Fibroblast of villous mesenchyme (primary cell): ENCODE measurements at places on chromosomes 3 and 15. TPM values are rescaled to one million over a fixed set of nuclear protein-coding genes. Genes with fewer than 3 reads are reported as not detected.
A peak's percentile ranks its signal among the peaks of the same experiment; 100 is the strongest.

Gene UROC1
- total RNA-seq: under 0.01 TPM in 1 of 2 replicates, not detected in the other

DNA sequence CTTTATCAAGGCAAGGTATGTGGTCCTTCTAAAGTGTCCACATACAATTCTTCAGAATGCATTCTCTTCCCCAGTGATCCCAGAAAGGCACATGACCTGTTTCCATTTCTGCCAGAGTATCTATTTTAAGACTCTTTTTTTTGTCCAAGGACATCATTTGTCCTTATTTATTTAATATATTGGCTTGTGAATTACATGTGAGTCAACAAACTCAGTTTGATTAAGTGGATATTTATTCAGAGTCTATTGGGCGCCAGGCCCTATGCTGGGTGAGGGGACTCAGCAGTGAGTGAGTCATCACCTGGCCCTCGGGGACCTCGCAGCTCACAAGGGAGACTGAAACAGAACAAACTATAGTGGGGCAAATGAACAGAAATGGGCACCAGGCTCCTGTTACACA is 136.8 kb downstream of the SNRK start:
- no peak for DNase-seq

DNA sequence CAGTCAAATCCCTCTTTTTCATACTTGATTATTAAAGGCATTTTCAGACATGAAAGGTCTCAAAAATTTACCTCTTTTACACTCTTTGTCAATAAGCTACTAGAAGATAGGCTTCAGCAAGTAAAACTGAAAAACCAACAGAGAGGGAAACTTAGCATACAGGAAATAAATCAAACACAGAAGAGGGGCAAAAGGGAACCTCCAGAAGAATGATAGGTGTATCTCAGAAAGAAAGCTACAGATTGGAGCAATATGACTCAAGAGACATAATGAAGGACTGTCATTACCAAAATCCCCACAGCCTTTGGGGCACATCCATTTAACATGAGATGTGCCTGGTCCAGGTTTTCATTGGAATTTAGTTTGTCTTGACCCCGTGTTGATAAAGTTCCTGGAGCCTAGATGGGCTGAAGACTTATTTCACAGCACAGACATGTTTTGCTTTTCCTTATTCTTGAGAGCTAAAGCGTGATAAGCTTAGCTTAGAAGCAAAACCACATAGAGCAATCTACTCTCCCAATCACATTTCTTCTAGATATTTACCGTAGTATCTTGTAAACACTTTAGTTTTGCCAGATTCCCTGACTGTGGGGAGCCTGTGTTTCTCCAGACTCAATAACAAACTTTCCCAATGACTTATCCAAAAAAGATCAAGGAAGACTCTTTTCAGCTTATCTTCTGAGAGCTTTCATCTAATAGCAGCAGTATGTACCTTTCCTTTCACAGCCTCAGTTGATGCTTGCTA is 11.7 kb downstream of the LRRFIP2 start:
- peak; percentile 80 for DNase-seq

GRCh38 chr3:4614070-4614469 is 120.9 kb downstream of the ITPR1 start:
- peak; percentile 18 for DNase-seq

- peak; percentile 68 for DNase-seq
Observed at GRCh38 chr3:99925584-99926230, 108.0 kb downstream of the CMSS1 start.
